Stimulated activated CD4-positive, alpha-beta T cell treated with anti-CD3 and anti-CD28 coated beads, TNF-alpha, amount 100 ng/mL, for 48 hours (primary cell): ENCODE measurements at places on chromosomes 4 and X.

- no peak for DNase-seq
Measured at GRCh38 chr4:130124066-130124465, 1028.1 kb downstream of the C4orf33 start.

GRCh38 chrX:141924293-141924692, 20.6 kb downstream of the MAGEC1 start:
- DNase-seq, result no peak

DNA sequence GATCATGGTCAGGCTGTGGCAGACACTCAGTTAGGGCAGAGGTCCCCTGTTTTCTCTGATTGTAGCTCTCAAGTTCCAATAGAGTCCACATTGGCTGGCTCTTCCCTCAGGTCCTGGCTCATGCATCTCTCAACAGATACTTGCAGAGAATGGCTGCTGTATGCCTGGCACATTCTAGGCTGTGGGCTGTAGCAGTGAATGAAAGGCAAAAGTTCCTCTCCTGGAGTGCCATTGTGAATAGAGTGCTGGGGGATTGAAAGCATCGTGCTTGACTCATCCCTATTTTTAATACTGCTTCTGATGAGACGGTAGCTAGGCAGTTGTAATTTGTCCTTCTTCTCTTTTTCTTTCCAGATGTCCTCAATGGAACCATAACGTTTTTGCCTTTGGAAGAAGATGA, 5.5 kb downstream of the TRMT44 start:
- DNase-seq, result no peak

GRCh38 chrX:28888416-28888815, 301.2 kb downstream of the IL1RAPL1 start:
- no peak for DNase-seq

DNA sequence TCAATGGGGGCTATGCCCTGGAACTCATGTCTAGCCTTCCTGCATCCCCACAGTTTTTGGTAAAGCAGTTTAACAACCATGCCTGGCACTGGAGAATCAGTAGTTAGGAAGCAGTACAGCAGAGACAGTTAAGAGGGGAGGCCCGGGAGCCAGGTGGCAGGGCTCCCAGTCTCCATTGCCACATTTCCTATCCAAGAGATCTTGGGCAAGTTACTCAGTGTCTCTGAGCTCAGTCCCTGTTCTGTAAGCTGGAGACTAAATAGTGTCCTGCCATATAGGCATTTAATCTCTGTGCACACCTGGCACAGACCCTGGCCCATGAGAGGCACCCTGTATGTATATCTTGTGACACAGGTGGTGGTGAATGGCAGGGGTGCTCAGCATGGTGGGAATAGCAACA, 156.1 kb upstream of the EOLA2 start:
- DNase-seq, result no peak

- no peak for DNase-seq
Measured at GRCh38 chrX:135389717-135390116, 32.0 kb upstream of the SMIM10L2A start.

- DNase-seq, result no peak
Measured at GRCh38 chr4:7139167-7139982, 53.0 kb upstream of the SORCS2 start.

- no peak for DNase-seq
Measured at GRCh38 chr4:81304871-81305270, 89.8 kb upstream of the PRKG2 start.

DNA sequence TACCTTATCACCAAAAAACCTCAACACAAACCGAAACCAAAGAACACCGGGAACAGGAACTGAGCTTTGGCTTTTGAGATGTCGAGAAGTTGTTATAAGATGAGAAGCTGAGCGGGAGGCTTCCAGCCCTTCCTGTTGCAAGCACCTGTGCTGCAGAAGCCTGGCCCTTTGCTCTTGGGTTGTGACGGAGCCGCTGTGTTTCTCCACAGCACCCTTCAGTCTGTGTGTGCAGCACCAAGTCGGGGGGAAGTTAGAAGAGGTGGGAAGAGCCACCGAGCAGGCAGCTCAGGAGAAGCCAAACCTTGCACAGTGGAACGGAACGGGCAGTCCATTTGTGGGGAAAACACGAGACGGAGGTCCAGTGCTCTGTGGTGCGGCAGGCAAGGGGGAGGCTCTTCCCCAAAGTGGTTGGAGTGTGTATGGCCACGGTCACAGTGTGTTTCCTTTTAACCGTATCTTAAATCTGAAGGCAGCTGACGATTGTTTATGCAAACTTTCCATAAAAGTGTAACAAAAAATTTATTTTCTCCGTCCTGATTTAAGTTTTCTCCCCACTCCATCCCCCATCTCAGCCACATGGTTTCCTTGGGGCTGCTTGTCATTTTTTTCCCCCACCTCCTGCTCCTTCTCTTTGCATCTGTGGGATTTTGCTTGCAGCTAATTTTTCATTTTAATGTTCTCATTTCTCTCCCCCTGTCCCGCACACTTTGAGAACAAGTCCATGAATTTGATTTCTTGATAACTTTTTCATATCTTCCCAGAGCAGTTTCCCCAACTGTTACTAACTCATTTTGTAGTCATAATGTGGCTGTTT, 123.7 kb downstream of the STOX2 start:
- DNase-seq, result no peak

DNA sequence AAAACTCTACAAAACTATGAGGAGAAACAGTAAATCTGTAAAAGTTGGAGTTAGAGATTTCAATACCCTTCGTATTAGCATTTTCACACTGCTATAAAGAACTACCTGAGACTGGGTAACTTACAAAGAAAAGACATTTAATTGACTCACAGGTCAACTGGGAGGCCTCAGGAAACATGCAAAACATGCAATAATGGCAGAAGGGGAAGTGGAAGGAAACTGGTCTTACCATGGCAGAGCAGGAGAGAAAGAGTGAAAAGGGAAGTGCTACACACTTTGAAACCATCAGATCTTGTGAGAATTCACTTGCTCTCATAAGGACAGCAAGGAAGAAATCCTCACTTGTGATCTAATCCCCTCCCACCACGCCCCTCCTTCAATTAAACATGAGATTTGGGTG, 949.9 kb downstream of the TECRL start:
- no peak for DNase-seq

DNA sequence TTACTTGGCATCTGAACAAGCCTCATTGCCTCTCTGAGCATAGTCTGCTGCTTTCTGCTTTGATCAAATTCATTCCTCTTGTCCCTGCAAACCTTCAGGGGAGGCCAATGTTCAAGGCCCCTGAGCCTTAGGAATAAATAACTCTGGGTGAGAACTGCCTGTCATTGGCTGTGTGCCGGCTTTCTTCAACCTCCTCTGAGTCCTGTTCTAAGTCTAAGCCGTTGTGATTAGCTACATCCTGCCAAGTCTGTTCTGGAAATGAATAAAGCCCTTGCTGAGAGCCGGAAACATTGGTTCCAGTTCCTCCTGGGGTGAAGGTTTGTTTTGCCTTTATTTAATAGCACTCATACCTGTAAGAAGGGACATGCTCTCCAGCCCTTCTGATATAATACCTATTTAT, 13.8 kb downstream of the RNF4 start:
- DNase-seq, result no peak

DNA sequence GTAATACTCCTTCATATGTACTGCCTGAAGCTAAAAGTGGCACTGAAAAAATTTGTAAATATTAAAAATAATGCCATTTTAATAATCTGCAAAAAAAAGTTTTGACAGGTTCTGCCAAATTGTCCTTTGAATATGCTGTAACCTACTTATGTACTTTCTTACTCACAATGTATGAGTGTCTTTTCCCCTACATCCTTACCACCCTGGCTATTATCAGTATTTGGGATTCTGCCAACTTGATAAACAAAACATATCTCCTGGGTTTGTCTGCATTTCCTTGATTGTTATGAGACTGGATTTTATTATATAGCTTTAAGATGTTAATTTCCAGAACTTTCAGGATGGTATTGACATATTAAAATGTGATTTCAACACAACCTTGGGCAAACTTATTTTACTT, 187.9 kb downstream of the CHM start:
- DNase-seq, result no peak

GRCh38 chr4:157964463-157964862, 208.4 kb downstream of the GASK1B start:
- no peak for DNase-seq

DNA sequence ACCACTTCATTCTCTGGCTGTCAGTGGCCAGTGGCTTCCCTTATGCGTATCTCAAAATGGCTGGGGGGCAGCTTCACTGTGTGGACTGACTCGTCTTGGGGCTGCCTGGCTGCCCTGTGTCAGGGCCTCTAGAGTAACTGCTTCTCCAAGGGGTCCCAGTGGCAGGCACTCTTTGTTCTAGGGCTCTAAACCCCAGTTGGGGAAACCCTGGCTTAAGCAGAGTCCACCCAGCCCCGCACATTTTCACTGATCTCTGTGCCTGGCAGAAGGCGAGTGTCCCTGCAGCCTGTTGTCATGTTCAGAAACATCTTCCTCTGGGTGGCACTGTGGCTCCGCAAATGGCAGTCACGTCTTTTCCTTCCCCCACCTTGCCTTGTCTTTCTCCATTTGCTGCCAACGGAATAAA, 59.7 kb downstream of the NBDY start:
- no peak for DNase-seq

- DNase-seq, result no peak
Measured at GRCh38 chr4:185774131-185774653, 37.8 kb downstream of the SORBS2 start.

- no peak for DNase-seq
Measured at GRCh38 chr4:139191373-139191772, 14.4 kb upstream of the ELF2 start.

GRCh38 chr4:1683736-1684505, at the start of gene FAM53A:
TSS of gene FAM53A (minus strand) at chr4:1684313. CDS start at chr4:1668741, 15,572 bp downstream.
- peak; percentile 19 for DNase-seq
